ENCODE measurements at places on chromosomes 16 and 17.

- no peak for DNase-seq
These were observed 44.5 kb downstream of the TENT4B start for GRCh38 chr16:50197582-50197981.

- DNase-seq = no peak
These were observed 811 bp upstream of the MAP2K3 start for GRCh38 chr17:21283482-21284318.

DNA sequence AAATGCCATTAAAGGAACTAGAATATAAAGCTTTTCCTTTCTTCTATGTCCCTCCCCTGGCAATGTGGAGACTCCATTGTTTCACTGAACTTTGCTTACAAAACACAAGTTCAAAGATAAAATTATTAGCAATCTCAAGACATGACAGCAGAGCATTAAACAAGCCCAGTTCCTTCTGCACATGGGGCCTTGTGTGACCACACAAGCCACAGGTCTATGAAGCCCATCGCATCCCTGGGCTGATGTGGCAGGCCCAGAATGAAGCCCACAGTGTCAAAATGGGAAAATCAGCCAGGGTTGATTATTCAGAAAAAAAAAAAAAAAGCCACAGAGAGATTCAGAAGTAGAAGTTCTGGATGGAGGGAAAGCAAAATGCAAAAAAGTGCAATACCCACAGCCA, 12.9 kb upstream of the SLC39A11 start:
- no peak for DNase-seq

DNA sequence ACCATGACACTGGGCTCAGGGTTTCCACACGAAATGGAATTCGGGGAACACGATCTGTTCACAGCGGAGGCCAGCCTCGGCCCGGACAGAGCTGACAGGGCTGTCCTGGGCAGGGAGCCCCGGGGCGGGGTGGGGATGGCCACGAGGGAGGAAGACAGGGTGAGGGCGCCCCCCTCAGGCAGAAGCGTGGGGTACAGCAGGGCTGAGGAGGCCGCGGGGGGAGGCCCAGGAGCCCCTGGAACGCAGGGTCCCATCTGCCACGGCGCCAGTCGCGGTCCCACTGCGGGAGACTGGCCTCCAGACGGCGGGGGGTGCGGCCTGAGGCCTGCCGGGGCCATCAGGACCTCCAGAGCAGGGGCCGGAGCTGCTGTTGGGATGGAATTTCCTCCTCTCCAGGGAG, 75.9 kb downstream of the LMF1 start:
- DNase-seq = no peak

GRCh38 chr16:19132898-19133297, 19.1 kb downstream of the ITPRIPL2 start:
- DNase-seq = no peak

- no peak for DNase-seq
These were observed 6.1 kb upstream of the CDR2 start for GRCh38 chr16:22380529-22380928.

DNA sequence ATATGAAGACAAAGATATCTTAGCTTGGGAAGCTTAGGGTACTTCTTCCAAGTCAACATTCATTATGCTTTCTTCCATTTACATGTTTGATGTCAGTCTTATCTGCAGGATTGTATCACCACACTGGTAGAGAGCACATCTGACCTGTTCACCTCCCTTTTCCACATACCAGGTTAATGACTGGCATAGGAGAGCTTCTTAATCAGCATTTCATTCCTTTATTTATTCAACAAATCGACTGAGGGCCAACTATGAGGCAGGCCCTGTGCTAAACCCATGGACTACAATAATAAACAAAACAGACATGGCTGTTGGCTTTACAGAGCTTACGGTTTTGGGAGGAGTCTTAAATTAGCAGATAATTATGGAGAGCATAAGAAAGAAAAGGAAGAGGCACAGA, 378.1 kb upstream of the CDH11 start:
- DNase-seq = peak; percentile 88

DNA sequence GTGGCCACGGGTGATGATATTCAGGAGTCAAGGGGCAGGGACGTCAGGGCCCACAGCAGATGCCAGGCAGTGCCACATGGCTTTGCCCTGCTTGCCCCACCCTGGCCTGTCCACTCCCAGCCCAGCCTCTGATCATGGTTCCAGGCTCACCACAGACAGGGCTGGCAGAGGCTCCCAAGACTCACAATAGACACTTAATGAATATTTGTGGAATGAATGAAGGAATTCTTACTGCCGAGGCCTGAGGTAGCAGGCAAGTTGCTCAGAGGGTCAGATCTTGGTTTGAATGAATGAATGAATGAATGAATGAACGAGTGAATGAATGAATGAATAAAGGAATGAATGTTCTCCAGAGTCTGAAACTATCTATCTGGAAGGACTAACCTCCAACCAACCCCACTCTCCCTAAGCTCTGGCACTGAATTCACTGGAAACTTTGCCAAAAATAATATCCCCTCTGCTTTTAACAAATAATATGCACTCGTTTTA, 60.9 kb downstream of the RAI1 start:
- DNase-seq = no peak

GRCh38 chr17:79423811-79424465, 186.9 kb downstream of the RBFOX3 start:
- DNase-seq = no peak

- no peak for DNase-seq
These were observed 378.7 kb upstream of the ZFHX3 start for GRCh38 chr16:73426433-73427160.
